Dermis lymphatic vessel endothelial cell (primary cell): ENCODE measurements at places on chromosomes 16 and 17. TPM values are rescaled to one million over a fixed set of nuclear protein-coding genes. Genes with fewer than 3 reads are reported as not detected.

KRTAP4-4 gene
- total RNA-seq: not detected in 2 replicates

SLC47A1 gene
- total RNA-seq: 0.22 and 0.34 TPM in 2 replicates

MRPS34 gene
- total RNA-seq: 51.1 and 58.0 TPM in 2 replicates

SLC38A8 gene
- total RNA-seq: not detected in 2 replicates

ZSCAN10 gene
- not detected in 2 replicates for total RNA-seq

NPIPA8 gene
- not detected in 2 replicates for total RNA-seq

CLDN7 gene
- total RNA-seq: 0.76 and 1.5 TPM in 2 replicates

COQ7 gene
- 27.2 and 29.6 TPM in 2 replicates for total RNA-seq

ST6GALNAC2 gene
- total RNA-seq: 0.11 and 0.17 TPM in 2 replicates

TBC1D3L gene
- total RNA-seq: 2.4 TPM in 1 of 2 replicates, not detected in the other

EPOP gene
- total RNA-seq: 0.33 and 0.60 TPM in 2 replicates

WSCD1 gene
- total RNA-seq: 3.0 and 12.7 TPM in 2 replicates

CHST5 gene
- total RNA-seq: under 0.01 and 0.09 TPM in 2 replicates

KCNJ16 gene
- under 0.01 TPM in 1 of 2 replicates, not detected in the other for total RNA-seq

RUNDC1 gene
- total RNA-seq: 10.1 and 10.5 TPM in 2 replicates

SCN4A gene
- under 0.01 TPM in 2 replicates for total RNA-seq

MEOX1 gene
- under 0.01 and 0.09 TPM in 2 replicates for total RNA-seq

KRTAP3-1 gene
- total RNA-seq: not detected in 2 replicates

TBC1D3B gene
- 0.43 and 1.5 TPM in 2 replicates for total RNA-seq

CHMP6 gene
- total RNA-seq: 14.0 and 14.4 TPM in 2 replicates

SLC16A6 gene
- 0.43 and 0.54 TPM in 2 replicates for total RNA-seq

KRT25 gene
- total RNA-seq: not detected in 2 replicates

CDH5 gene
- total RNA-seq: 325 and 335 TPM in 2 replicates

CACNG1 gene
- total RNA-seq: not detected in 2 replicates

SYT17 gene
- 1.3 and 2.0 TPM in 2 replicates for total RNA-seq

P4HB gene
- 517 and 746 TPM in 2 replicates for total RNA-seq

LITAFD gene
- total RNA-seq: not detected in 2 replicates

KPNB1 gene
- total RNA-seq: 220 and 265 TPM in 2 replicates

TBC1D26 gene
- total RNA-seq: under 0.01 TPM in 1 of 2 replicates, not detected in the other

HOXB2 gene
- 0.09 and 0.76 TPM in 2 replicates for total RNA-seq

ORC6 gene
- total RNA-seq: 2.7 and 3.3 TPM in 2 replicates

RPH3AL gene
- total RNA-seq: 13.1 and 14.8 TPM in 2 replicates
